Activated CD4-positive, alpha-beta T cell treated with anti-CD3 and anti-CD28 coated beads for 36 hours (primary cell): ENCODE measurements at places on chromosomes 11 and 22.

DNA sequence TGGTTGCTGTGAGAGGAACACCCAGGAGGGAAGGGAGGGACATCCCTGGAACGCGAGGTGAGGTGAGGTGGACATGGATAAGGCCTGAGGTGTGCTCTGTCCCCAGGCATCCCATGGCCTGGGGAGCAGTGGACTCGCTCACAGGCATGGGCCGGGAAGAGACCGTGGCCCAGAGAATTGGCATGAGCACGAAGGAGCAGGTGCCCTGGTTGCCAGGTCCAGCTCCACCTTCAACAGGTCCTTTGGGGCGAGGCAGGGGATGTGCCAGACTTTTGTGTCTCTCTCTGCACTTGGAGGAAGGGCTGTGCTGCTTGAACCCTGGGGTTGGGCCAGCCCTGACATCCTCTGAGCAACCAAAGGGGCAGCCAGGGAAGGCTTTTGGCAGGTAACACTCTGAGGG lies 21.5 kb downstream of the MUC6 start:
- DNase-seq = no peak

DNA sequence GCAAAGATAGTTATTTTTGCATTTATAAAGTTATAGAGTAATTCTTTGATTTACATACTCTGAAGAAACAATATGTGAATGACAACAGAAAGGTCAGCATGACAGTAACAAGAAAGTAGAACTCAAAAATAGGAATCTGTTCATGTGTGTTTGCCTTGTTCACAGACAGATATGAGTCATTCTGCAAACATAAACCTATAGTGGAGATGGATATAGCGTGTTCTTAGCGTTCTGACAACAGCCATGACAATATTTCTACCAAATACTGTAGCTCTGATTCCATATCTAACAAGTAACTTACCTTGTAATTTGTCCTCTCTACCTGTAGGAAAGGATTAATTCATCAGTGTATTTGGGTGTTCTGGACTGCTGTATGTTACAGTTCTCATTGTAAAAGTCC lies 208.5 kb upstream of the MTMR2 start:
- no peak for DNase-seq

- no peak for DNase-seq
These were observed 3.5 kb upstream of the LGALS12 start for GRCh38 chr11:63502252-63502820.

DNA sequence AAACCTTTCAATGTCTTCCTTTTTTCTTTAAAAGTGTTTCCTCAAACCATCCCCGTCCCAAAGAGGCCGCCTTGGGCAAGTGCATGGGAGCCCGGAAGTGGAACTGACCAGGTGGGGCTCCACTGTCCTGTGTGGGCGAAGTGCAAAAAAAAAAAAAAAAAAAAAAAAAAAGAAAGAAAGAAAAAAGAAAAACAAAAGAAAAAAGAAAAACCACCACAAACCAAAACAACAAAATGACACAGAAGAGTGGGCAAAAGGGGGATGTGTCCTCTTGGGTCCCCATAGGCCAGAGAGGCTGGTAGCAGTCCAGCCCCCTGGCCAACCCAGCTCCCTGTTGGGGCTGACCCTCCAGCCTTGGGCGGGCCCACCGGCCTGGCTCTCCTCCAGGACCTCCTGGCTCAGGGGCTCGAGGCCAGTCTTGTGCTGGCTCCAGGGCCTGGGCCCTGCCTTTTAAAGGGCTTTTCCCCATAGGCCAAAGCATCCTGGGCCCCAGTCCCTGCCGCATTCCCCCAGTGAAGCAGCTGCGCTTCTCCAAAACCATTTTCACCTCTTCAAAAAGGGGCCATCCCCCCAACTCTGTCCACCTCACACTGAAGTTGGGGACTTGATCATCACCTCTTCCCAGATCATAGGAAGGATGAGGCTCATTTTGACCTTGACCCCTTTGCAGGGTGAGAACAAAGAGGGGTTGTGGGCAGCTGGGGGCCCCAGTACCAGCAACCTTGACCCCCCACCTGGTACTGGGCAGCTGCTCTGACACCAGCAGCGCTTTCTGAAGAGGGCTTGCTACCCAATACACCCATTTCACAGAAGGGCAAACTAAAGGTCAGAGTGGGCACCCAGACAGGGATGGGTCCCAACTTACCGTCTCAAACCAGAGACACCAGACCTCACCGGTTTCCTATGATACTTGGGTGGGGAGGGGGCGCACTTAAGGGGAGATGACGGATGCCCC lies 9.4 kb downstream of the CBX6 start:
- no peak for DNase-seq

GRCh38 chr22:46913351-46913750 lies 150.9 kb downstream of the TBC1D22A start:
- no peak for DNase-seq

- DNase-seq = no peak
These were observed 2.8 kb upstream of the PACSIN2 start for GRCh38 chr22:43017525-43018460.
